ENCODE measurements at places on chromosomes 7 and 10.
A peak's percentile ranks its signal among the peaks of the same experiment; 100 is the strongest.

DNA sequence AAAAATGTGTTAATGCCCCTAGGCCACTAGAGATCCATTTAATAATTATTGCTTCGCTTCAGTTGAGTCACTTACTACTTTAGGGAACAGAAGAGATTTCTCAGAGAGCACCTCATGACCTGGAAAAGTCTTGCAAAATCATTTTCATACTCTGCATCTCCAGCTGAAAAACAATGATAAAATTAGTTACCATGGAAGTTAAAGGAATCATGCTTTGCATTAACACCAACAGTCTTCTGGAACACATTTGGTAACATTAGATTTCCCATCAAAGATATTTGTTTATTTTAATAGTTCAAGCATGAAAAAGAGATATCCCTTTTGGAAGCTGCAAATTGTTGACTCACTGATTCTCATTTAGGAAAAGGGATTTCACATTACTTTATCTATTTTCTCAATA lies 1.8 kb upstream of the STEAP2 start:
- DNase-seq = no peak

- DNase-seq = peak; percentile 14
Observed at GRCh38 chr10:3067859-3068179, 471 bp downstream of the PFKP start.

- no peak for DNase-seq
Observed at GRCh38 chr7:137753948-137754851, 92.6 kb downstream of the DGKI start.

GRCh38 chr7:9082203-9082602 lies 648.8 kb downstream of the NXPH1 start:
- no peak for DNase-seq

DNA sequence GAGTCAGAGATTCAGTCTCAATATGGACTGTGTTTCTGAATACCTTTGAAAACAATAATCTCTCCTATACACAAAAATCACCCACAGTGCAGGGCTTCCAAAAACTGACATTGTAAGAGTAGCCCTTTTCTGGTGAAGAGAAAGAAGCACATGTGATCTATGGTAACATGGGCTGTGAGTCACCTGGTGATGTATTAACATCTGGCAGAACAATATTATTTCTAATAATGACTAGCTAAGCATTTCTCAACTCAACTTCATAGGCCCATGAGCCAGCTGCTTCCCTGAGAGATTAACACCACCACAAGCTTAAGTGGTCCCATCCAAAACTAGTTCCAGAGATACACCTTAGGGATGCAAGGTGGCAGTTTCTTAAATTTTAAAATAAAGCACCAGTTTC lies 331.0 kb upstream of the NRP1 start:
- DNase-seq = no peak

DNA sequence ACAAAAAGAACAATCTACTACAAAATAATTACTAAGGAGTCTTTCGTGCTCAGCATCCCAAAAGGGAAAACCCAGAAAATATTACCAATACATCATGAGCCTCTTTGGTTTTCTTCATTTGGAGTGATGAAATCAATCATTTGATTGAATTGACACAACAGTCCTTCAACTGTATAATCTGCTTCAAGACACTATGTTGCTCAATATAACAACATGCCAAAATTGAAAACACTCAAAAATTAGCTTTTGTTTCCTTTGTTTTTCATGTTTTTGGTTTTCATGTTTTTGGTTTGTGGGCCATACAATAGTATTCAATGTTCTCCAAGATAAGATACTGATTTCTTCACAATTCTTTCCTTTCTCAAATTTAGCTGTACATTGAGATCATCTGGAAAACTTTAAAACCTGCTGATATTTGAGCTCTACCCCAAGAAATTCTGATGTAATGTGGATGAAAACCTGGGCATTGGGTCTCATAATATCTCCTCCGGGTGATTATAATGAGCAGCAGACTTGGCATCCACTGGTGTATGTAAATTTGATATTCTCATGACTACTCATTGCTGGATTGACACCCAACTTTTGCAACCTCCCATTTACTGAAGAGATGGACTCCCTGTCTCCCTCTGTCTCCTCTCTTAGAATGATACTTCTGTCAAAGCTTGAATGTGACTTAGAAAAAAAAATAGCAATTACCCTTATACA lies 4.6 kb downstream of the SOSTDC1 start:
- no peak for DNase-seq

DNA sequence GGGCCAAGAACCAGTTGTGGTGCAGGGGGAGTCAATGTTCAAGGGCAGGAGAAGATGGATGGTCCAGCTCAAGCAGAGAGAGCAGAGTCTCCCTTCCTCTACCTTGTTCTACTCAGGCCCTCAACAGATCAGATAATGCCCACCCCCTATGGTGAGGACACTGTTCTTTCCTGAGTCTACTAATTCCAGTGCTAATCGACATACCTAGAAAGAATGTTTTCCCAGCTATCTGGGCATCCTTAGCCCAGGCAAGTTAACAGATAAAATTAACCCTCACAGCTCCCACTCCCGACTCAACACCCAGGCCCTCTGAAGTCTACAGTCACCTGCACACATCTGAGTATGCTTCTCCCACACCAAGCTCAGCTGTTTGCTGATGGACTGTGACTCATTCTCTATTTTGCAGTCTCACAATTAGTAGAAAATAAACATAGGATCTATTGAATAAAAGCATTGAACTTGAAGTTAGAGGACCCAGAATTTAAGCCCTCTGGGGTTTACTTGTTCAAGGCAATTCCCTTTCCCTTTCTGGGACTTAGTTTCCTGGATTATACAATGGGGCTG lies 17.1 kb downstream of the COL13A1 start:
- no peak for DNase-seq

- no peak for DNase-seq
Observed at GRCh38 chr7:24917510-24918239, 62.3 kb downstream of the OSBPL3 start.

DNA sequence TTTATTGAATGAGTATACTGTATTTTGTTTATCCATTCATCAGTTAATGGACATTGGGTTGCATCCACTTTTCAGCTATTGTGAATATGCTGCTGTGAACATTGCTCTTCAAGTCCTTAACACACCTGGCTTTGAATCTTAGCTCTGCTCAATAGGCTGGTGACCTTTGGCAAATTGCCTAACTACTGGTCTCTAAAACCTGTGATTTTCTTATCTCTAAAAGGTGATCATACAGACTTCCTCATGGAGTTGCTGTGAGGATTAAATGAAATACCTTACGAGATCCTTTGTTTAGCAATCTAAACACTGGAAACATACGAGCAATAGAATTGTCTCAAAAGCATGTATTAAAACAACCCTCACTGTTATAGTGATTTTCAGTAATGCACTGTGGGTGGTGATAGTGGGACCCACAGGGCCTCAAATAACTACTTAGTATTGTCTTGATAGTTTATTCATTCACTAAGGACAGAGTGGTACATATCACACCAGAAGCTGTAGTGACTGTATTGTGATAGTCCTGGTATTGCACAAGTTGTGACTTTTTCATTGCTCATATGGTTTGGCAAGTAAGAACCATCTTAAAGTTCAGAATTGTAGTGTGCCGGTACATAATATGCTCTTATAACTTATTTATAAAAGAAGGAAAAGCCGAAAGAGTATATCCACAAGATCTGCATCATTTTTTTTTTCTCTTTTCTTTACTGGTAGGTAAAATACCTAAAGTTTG lies 257.6 kb downstream of the EXOC4 start:
- DNase-seq = no peak

- DNase-seq = no peak
Observed at GRCh38 chr7:22842973-22843372, 20.3 kb upstream of the TOMM7 start.

All from KBM-7 (cell line).